ENCODE measurements at places on chromosomes 16 and 17.

- DNase-seq = no peak
Observed at GRCh38 chr16:4692460-4693295, 684 bp upstream of the NUDT16L1 start.

DNA sequence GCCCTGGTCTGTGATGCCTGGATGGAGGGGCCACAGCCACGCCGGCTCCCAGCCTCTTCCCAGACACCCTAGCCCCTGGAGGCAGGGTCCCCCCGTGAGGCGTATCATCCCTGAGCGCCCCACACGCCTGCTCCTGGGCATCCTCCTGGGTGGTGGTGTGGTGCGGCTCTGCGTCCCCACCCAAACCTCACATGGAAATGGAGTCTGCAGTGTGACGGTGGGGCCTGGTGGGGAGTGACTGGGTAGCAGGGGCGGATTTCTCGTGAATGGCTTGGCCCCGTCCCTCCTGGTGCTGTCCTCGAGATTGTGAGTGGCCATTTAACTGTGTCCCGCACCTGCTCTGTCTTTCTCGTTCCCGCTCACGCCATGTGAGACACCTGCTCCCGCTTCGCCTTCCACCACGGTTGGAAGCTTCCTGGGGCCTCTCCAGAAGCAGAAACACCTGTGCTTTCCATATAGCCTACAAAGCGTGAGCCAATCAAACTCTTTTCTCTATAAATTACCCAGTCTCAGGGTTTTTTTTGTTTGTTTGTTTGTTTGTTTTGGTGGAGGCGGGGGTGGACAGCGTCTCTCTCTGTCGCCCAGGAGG lies 5.9 kb upstream of the SSTR5 start:
- no peak for DNase-seq

DNA sequence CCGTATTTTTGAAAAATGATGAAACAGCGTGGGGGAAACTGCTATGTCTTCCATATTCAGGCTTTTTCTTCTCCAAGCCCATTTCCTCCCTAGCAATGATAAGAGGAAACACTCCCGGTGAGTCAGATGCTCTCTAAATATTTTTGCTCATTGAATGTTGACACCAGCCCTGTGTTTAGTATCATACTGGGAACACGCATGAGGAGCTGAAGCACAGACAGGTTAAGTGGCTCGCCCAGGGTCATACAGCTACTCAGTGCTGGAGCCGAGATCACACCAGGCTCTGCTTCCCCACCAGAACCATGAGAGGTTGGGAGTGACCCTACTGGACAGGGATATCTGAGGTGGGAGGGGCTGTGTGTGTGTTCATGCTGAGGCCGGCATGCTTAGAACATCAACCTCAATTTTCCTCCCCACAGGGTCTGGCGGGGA lies 37.8 kb upstream of the ADGRG1 start:
- no peak for DNase-seq

- no peak for DNase-seq
Observed at GRCh38 chr17:37698132-37698910, 46.5 kb downstream of the HNF1B start.

GRCh38 chr16:65181071-65181561 lies 59.3 kb upstream of the CDH11 start:
- no peak for DNase-seq

- no peak for DNase-seq
Observed at GRCh38 chr17:10294180-10294579, 78.6 kb downstream of the MYH13 start.

DNA sequence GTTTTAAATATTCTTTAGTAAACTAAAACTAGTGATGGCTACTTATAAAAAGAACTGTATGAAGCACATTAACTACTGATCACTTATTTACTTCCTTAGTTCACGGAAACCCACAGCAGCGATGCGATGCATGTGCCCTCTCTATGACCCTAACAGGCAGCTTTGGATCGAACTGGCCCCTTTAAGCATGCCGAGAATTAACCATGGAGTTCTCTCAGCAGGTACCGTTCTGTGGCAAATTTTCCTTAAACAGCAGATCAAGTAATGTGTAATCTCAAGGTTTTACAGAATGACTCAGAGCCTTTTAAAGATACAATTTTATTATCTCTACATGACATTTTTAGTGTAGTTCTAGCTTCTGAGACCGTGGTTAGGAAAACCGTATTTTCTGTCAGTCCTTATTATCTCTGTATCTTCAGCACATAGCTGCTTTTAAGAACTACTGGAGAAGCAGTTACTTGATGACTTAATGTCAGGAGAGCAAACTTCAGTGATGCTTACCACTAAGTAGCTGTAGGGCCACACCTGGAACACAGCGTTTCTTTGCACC lies 43.0 kb downstream of the GAN start:
- DNase-seq = no peak

GRCh38 chr17:38326996-38327792 lies 16.6 kb downstream of the GPR179 start:
- no peak for DNase-seq

DNA sequence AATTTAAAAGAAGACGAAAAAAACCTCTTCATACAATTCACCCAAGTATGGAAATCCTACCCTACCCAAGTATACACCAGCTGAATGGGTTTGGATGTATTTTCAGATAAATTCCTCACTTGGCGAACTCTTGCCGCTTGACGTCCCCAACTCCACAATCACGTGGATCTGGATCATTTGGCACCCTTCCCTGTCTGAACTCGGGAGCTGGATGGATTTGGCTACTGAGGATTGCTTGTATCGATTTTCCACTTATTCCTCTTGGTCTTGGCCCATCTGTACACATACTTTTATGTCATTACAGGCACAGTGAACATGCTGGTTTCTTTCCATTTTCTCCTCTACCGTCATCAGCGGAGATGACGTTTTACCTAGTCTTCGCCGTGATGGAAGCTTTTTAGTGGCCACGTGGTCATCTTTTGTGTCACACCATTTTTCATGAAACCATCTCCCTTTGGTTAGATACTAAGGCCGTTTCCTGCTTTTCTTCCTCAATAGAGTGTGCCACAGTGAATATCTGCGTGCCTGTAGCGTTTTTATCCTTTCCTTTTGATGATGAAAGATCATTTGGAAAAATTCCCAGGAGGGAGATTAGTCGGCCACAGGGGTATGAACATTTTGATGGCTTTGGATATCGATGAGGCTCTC lies 47.1 kb downstream of the CMIP start:
- DNase-seq = no peak

DNA sequence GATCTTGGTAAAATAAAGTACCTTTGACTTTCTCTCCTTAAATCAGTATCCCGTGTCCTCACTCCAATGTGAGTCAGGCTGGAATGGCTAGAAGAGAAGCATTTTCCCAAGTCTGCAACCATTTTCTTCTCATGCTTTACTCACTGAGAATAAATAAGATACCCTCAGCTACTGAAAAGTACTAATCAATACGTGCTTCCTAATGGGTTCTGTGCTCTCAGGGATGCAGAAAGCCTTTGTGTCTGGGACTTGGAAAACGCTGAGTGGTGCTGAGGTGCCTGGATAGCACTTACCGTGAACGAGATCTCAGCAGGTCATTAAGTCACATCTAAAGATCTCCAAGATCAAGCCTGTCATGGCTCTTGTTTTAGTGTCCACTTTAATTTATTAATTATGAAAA lies 672.3 kb upstream of the C16orf82 start:
- DNase-seq = no peak

GRCh38 chr16:85628645-85629044 lies 15.5 kb downstream of the GSE1 start:
- DNase-seq = no peak

GRCh38 chr16:28537076-28537475 lies 1.7 kb downstream of the NUPR1 start:
- no peak for DNase-seq

Measured in T-helper 1 cell (primary cell).